ENCODE measurements at places on chromosomes 16 and 17.

DNA sequence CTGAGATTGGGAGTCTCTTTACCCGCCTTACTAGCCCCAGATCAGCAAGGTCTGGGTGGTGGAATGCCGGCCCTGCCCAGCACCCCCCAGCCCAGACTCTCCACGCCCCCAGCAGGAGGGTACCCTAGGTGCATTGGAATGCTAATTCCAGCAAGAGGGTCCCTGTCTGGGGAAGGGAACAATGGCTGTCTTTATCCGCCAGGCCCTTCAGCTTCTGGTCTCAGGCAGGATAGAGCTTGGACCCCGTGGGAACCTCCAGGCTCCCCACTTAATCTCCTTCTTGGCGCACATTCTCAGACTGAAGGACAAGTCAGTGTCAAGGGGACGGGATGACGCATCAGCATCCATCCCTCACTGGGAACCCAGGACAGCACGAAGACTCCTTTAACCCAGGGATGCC, 85.1 kb downstream of the LITAF start:
- no peak for DNase-seq

DNA sequence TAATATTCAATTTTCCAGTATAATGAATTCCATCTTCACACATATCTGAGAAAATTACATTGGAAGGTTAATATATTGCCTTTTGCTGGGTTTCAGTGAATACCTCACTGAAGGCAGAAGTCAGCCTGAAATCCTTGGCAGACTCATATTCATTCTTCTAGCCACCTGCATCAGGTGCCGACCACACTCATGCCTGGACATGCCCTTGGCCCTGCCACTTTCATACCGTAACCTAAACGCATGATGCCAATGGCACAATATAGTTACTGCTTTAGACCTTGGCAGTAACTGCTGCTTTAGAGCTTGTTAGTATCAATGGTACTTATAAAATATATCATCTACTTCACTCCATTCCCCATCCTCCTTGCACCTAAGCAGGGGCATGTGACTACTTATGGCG, 817.6 kb upstream of the CDH8 start:
- no peak for DNase-seq

- DNase-seq: no peak
Measured at GRCh38 chr16:9909072-9909825, 273.0 kb downstream of the GRIN2A start.

- DNase-seq: no peak
Measured at GRCh38 chr17:45144199-45145034, 3.9 kb upstream of the HEXIM1 start.

- no peak for DNase-seq
Measured at GRCh38 chr17:77228241-77228752, 87.5 kb downstream of the SEC14L1 start.

DNA sequence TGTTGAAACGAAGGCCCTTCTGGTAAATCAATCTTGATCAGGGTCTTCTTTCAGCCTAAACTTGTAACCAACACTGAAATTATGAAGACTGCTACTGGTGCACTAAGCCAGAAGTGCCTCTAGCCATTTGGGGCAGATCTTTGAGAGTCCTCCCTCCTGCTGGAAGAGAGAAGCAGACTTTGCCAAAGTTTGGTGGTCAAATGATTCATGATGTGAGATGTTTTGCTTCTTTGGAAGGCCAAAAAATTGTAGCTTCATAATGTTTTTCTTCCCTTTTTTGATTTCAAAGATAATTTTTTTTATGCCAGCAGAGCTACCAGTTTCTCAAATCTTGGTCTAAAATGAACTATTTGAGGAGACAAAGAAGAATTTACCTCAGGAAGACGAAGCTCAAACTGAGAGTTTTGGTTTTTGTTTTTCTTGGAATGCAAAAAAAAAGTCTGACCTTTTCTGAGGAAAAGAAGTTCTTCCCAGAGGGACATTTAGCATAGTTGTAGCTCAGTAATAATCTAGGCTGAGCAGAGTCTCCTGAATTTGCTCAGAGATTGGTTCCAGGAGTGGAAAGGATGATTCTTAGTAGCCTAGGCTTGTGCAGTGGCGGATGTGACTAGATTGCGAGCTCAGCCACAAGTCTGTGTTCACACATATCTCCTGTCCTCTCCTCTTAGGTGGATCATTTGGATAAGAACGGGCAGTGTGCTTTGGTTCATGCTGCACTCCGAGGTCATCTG, 50.9 kb downstream of the CYB561 start:
- DNase-seq: no peak

DNA sequence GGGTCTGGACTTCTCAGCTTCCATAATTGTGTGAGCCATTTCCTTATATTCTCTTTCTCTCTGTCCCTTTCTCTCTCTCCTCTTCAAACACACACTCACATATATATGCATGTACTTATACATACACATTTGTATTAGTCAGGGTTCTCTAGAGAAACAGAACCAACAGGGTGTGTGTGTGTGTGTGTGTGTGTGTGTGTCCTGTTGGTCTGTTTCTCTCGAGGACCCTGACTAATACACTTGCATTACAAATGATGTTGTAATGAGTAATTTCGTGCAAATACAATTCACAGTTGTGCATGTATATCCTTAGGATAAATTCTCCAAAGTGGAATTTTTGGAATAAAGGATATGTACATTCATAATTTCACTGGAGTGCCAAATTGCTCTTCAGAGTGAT, 115.3 kb downstream of the NPIPB5 start:
- DNase-seq: no peak

DNA sequence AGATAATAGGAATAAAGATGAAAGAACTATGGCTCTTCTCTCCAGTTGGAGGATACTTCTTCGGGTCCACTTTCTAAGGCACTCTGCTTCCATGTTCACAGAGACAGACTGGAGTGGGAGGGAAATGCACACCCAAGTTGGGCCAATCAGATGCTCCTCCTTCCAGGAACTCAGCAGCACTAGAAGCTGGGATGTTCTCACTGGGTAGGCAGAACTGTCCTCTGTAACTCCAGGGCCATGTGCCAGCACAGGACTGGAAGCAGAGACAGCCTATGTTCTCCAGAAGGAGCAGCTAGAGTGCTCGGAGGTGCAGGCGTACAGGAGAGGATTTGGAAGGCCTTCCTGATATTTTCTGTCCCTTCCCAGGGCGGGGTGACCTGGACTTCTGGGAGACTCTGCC, 49.9 kb upstream of the SREBF1 start:
- no peak for DNase-seq

- no peak for DNase-seq
Measured at GRCh38 chr16:86345516-86345915, 164.8 kb upstream of the FOXF1 start.

GRCh38 chr17:4849011-4849536, 15.9 kb downstream of the MINK1 start:
- no peak for DNase-seq

GRCh38 chr17:56505154-56505756, 88.2 kb upstream of the NOG start:
- no peak for DNase-seq
